Stimulated activated CD4-positive, alpha-beta T cell treated with anti-CD3 and anti-CD28 coated beads, Interleukin-4, amount 100 ng/mL, for 48 hours (primary cell): ENCODE measurements at places on chromosomes 16 and 17.
A peak's percentile ranks its signal among the peaks of the same experiment; 100 is the strongest.

DNA sequence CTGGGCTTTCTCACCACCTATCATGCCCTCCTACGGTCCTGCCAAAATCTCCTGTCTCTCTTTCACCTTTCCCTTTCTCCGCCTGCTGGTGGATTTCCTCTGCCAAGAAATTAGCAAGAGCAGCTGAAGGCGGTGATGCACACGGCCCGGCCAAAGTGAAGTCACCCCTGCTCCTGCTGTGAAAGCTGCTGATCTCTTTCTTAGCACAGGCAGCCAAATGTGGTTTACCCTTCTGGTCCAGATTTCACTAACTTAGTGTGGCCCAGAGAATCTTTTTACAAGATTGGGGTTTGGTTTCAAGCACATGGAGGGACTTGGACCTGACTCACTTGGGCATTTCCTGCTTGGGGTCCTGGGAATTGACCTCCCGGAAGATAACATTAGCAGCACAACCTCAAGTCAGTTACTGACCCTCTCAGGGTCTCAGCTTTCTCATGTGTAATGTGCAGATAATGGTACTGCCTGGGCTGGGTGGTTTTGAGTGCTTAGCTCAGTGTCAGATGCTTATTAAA, 155.7 kb downstream of the SOCS1 start:
- no peak for DNase-seq

DNA sequence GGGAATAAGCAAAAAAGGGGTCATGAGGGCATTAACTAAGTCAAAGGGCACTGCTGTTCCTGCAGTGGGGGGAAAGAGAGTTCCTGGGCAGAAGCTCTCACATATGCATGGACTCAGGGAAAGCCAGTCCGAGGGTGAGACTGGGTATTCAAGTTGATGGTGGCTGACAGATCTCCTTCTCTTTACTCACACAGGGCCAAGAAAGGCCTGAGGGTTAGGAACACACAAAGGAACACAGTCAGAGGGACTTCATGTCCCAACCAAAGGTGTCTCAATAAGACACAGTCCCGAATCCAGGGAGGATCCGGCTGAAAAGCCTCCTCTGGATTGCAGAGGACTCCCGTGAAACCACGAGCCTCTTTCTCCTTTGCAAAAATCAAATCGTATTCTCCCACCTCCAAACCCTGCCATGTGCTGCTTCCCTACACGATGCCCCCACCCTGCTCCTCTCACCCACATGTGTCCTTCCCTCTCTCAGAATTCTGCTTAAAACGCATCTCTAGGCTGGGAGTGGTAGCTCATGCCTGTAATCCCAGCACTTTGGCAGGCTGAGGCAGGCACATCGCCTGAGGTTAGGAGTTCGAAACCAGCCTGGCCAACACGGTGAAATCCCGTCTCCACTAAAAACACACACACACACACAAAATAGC, 23.6 kb downstream of the CUEDC1 start:
- DNase-seq: no peak

GRCh38 chr16:30766933-30767284, 4.8 kb downstream of the RNF40 start:
- DNase-seq: no peak

DNA sequence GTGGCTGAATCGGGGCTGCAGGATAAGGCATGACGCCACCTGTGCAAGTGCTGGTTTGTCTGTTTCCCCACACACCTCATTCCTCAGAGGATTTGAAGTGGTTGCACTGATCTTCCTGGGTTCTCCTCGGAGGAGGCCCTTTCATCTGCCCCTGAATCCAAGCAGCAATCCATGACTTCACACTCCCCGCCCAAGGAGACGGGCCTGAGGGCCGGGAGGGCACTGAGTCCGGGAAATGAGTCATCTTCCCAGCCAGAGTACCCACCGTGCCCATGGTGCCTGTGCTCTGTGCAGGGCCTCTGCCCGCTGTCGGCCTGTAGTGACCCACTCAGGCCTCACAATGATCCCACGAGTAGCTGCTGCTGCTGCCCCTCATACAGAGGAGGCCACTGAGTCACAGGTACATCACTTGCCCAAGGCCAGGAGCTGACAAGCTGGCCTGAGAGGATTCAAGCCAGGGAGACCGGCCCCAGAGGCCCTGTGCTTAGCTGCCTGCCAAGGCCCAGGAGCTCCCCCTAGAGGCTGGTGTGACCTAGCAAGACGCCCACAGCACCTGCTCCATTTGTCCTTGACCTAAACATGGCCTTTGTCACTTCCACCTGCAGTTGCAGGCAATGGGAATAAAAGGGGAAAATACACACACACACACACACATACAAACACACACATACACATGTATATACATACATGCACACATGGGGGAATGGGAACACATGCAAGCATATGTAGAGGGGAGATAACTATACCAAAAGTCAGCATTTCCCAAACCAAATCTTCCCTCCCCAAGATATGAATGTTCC, 240.0 kb downstream of the C16orf95 start:
- DNase-seq: peak; percentile 54

- no peak for DNase-seq
These were observed 8.1 kb downstream of the PNMT start for GRCh38 chr17:39676198-39676819.

- no peak for DNase-seq
These were observed 59.2 kb downstream of the BMERB1 start for GRCh38 chr16:15493466-15494180.

DNA sequence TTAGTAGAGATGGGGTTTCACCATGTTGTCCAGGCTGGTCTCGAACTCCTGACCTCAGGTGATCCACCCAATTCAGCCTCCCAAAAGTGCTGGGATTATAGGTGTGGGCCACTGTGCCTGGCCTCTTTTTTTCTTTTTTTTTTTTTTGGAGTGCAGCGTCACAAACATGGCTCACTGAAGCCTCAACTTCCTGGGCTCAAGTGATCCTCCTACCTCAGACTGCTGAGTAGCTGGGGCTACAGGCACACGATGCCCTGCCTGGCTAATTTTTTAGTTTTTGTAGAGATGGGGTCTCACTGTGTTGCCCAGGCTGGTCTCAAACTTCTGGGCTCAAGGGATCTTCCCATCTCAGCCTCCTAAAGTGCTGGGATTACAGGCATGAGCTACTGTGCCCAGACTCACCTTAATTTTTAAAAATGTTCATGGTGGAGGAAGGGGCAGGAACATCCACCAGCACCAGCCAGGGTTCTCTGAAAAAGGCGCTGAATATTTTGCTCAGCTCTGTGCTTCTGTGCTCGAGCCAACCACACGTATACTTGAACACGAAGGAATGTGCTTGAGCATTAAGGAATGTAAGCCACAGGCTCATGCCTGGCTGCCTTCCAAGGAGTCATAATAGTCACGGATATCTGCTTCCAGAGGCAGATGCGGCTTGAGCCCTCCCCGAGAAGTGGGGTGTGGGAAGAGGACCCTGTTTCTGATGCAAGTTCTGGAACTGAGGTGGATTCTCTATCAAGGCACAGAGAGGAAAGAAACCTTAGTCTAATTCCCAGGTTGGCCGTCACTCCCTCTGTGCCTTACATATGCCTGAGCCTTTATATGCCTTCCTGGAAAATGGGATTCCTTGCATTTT, 65.5 kb upstream of the CREBBP start:
- DNase-seq: no peak

DNA sequence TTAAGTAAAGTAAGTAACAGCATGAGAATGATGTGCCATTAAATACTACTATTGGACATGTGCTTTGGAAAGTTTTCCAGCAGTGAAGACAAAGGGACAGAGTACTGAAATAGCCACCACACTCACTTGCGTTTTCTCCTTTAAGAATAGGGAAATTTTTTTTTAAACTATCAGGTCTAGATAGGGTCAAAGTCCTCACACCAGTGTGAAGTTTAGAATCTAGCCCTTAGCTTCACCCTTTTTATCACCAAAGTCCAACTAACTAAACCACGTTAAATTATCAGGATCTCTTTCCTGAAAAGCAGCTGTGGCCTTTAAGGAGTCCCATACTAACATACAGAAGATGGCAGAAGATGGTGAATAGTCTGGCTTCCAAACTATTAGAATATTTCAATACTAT, 180.9 kb downstream of the ZNF18 start:
- no peak for DNase-seq

GRCh38 chr16:90019543-90020259, 445 bp upstream of the DBNDD1 start:
- peak; percentile 35 for DNase-seq

- DNase-seq: no peak
These were observed 95.6 kb downstream of the STXBP4 start for GRCh38 chr17:55063885-55064874.

DNA sequence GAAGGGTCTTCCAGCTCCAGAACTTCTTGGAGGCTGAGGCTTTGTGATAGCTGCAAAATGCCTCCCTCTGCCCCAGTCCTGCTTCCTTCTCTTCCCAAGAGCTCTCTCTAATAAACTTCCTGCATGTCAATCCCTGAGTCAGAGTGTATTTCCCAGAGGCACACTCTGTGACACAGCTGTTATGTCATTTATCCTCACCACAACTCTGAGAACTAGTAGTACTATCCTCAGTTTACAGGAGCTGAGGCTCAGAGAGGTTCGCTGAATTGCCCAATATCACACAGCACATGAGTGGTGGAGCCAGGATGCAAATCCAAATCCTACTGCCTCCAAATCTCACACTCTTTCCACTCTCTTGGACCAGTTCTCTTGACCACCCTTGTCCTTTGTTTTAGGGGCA, 20.0 kb downstream of the UNC45B start:
- no peak for DNase-seq

- no peak for DNase-seq
These were observed 92.4 kb downstream of the RPGRIP1L start for GRCh38 chr16:53611179-53611696.

- no peak for DNase-seq
These were observed 1.1 kb downstream of the PRSS41 start for GRCh38 chr16:2799205-2799858.

DNA sequence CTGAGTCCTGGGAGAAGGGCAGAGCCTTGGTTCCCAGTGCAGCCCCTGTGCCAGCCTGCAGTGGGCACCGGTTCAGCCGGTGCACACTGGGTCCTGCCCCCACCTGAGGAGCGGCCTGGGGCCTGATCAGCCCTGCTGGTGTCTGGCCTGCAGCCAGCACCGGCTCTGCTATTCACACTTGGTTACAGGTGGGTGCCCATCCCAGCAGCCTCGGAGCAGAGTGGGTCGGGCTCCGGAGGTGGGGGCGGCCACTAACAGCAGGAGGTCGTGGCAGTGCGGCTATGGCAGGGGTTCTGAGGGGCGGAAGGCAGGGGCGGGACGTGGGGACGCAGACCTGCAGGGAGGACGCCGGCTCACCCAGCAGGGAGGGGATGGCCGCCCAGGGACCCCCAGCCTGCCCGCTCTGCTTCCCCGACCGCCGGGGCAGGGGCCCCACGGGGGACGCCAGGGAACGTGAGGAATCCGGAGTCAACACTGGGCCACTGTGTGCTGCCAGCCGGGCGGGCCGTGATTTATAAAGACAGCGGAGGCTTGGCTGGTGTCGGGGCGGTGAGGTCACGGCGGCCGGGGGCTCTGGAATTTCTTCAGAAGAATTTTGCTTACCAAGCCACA, 20.3 kb downstream of the METRNL start:
- no peak for DNase-seq

DNA sequence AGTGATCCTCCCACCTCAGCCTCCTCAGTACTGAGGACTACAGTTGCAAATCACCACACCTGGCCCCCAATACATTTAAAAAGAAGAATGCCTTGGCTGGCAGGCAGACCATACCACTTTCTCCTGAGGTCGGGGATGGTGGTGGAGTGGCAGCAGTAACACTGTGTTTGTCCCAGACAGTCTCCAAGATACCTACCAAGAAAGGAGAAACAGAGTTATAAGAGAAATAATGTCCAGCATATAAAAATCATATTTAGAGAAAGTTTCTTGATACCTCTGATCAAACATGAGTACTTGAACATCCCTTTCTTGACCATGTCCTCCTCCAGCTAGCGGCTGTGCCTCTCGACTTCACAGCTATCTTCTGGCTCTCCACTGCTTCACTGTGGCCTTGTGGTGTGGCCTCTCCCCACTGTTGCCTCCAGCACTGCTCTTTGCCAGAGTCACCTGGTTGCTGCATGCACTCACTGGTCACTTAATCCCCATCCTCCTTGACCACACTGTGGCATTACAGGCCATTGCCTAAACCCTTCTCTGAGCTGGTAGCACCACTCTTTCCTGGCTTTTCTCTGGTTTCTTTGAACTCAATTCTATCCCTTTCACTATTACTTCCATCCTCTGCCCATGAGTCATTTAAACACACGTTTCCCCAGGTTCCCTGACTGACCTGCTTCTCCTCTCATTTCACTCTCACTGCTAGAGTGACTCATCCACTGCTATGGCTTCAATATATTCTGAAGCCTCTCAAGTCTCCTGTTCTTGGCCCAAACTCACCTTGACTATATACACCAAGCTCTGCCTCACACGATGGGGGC, 45.2 kb downstream of the XPO6 start:
- DNase-seq: no peak

GRCh38 chr16:29862383-29862883, 593 bp downstream of the CDIPT start:
- no peak for DNase-seq

GRCh38 chr17:72064606-72065193, 56.1 kb upstream of the SOX9 start:
- no peak for DNase-seq

DNA sequence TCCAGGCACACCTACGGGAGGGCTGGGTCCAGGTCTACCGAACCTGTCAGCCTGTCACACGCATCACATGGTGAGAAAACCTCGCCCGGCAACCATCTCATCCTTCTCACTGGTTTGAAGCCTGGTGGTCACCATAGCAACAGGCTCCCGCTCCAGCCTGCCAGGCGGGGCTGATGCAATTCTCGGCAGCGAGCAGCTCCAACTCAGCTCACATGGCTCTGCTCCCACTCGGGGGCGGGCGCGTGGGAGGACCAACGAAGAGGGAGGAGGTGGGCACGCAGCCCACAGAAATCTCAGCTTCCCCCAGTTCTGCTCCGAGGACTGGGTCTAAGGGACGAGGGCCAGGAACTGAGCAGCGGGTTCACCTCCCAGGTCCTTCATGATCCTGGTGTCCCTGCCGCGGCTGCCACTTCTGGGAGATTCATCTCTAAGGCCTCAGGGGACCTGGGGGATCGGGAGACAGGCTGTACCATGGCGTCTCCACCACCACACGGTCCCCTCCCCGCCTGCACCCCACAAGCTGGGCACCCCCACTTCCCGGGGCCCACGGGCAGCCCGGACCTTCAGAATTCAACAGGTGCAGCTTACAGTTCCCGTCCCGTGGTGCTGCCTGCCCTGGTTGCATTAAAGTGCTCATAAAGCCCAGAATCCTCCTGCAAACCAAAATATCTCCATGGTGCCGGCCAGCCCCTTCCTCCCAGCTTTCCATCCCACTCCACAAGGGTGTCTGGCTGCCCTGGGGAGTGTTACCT, 25.8 kb downstream of the ABR start:
- no peak for DNase-seq

DNA sequence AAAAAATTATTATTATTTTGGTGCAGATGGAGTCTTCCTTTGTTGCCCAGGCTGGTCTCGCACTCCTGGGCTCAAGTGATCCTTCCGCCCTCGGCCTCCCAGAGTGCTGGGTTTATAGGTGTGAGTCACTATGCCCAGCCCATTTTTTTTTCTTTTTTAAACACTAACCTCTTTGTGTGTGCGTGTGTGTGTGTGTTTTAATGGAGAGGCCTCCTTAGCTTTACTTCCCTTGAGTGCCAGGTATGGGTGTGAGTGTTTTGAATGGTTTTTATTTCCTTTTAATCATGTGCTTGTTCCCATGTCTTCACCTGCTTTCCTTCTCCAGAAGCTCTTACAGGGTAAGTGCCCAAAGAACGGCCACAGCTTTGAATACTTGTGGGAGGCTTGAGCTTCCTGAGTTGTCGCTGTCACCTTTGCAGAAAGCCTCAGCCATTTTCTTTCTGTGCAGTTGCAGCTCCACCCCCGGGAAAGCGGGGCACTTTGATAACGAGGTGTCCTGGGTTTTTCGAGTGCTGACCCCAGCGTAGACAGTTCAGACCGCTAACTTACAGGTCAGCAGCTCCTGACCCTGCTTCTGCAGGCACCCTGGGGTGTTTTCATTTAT, 22.6 kb downstream of the AKAP1 start:
- DNase-seq: no peak
